ENCODE measurements at places on chromosomes 6 and 20.

DNA sequence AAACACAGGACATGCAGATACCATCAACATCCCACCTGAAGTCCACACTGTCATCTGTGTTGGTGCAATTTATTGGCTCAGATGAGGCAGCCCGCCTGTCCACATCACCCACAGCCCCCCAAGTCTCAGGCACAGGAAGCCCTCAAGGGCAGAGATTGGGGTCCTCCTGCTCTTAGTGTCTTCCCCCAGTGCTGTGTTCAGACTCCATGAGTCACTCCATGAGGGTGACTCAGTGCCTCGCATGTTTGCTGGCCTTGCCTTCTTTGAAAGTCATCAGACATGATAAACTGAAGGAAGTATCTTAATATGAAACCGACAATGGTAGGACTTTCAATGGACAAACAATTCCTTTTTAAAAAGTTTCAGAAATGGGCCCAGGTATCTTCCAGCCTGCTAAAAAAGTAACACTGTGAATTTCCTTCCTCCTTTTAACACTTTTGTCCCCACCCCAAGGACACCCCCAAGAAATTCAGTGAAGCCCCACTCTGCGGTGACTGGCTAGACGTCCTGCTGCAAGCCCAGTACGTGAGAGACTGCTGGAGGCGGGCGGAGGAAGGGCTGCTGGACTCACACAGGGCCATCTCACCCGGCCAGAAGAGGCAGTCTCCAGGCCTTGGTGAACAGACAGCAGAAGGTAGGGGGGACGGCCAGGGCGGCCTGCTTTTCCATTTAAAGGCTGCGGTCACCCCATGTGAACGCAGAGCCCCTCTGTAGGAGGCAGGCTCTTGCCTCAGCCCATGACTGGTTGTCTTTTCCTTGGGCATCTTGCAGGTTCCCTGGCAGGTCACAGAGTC is 43.0 kb upstream of the KCNK16 start:
- no peak for DNase-seq

- DNase-seq, result no peak
These were observed 41.9 kb upstream of the RNF8 start for GRCh38 chr6:37311741-37312473.

GRCh38 chr20:41575412-41575811 is 42.8 kb downstream of the CHD6 start:
- no peak for DNase-seq

DNA sequence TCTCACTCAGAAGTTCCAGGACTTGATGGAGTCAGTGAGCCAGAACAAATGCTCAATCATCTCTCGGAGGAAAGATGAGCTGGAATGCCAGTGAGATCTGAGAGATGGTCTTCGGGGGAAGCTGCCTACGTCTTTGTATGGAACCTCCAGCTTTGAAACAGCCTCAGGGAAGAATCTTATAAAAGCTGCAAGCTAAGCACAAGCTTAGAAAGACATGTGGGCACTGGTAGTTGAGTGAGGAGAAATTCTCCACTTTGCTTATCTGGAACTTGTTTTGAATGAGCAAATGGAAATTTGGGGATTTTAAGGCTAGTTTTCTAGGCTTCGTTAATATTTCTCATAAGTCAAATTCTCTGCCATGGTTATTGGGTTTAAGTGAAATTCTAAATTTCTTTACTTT is 594.4 kb downstream of the QKI start:
- no peak for DNase-seq

DNA sequence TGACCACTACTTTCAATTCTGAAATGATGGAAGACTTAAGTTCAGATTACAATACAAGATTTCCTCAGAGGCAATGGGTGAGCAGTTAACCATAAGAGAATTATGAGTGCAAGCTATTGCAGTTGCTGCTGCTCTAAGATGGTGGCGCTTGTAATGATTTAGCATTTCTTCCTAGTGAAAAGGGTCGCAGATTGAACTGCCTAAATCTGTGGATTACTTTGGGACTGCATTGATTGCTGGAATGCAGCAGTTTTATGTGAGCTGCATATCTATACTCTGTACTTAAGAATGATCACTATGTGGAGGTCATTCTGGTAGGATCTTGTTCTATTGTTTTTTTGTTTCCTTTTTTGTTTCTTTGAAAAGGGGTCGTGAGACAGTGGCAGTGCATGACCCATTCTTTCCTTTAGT is 5.3 kb downstream of the SCAF8 start:
- no peak for DNase-seq

DNA sequence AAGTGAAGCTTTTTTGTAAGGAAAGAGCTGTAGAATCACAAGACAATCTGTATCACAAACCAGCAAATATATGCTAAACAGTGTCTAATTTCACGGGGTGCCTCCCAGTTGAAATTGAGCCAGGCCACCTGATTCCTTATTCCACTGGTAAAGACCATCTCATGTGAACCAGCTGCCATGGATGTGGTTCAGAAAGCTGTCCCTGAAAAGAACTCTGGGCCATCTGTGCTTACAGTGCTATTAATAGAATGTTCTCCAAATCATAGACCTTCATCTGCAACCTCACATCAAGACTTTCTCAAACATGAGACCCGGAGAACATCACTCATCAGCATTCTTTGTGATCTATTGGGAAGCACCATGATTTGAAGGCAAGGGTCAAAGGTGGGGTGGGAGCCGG is 89.7 kb downstream of the FBXO5 start:
- no peak for DNase-seq

DNA sequence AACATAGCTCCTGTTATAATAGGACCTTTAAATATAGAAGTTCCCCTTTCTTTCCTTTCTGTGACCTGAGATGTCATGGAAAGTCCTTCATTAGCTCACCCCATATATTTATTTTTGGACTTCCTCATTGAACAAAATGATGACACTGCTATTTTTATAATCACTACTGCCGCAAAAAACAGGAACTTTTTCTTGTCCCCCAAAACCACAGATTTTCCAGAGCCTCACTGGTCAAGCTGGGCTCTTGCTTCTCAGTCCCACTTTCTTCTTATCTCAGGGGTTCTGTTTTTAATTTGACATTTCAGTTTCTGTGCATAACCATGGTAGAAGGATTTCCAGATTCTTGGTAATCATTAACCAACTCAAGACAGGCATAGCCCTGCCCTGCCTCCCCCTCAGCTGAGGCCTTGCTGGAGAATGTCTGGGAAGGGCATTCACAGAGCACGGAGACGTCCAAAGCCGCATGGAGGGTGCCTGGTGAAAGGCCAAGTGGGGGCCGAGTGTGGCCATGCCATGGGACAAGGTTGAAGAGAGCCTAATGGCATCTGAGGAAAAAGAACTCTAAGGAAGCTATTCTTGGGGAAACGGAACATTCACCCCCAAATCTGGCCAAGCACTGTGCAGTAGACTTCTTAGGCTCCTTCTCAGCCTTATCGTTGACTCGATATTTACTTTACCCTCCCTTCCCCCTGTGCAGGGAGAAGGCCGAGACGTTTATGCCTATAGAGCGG is 73.7 kb downstream of the EDN1 start:
- DNase-seq, result no peak

DNA sequence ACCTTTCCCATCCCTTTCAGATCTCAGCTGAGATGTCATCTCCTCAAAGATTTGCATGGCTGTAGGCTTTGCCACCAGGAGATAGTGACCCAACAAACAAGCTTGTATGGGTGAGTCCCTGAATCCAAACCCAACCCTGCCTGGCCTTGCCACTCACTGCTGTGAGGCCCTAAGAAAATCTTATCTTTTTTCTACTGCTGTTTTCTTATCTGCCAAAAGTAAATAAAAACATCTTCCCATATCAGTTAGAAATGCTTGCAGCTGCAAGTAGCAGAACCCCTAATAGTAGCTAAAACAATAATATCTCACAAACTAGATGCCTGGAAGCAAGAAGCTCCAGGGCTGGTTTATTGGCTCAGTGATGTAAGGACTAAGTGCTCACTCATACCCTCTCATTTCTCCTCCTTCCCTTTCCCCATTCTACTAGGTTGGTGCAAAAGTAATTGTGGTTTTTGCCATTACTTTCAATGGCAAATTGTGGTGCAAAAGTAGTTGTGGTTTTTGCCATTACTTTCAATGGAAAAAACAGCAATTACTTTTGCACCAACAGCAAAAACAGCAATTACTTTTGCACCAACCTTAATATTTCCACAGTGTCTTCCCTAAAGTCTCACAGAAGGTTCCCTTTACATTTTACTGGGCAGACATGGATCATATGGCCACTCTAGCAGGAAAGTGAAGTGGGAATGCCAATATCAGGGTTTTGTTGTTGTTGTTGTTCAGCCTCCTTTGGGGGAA is 56.7 kb upstream of the PSMF1 start:
- DNase-seq, result no peak

DNA sequence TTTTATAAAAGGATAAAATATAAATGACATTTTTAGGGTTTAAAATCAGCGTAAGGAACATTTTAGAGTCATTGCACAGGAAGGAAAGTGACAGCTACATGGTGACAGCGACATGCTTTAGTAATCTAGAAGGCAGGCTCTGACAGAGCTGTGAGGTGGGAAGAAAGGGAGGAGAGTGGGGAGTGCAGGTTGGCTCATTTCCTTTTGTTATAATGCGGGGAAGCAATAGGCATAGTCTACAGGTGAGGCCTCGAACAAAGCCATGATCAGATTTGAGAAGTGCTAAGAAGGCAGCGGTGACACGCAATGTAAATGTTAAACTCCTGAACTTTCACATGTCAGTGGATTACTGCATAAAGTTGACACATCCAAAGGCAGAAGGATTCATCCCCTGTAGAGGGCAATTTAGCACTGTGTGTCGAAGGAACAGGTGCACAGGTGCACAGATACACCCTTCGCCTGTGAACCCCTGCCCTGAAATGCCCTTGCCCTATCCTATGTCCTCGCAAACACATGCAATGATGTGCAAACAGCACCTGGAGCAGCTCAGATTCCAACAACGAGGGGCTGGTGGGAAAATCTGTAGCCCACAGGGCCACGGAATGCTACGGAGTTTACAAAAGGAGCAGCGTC is 32.4 kb upstream of the SMOC2 start:
- no peak for DNase-seq

- DNase-seq, result no peak
These were observed 256.7 kb downstream of the ZNF217 start for GRCh38 chr20:53336892-53337291.

DNA sequence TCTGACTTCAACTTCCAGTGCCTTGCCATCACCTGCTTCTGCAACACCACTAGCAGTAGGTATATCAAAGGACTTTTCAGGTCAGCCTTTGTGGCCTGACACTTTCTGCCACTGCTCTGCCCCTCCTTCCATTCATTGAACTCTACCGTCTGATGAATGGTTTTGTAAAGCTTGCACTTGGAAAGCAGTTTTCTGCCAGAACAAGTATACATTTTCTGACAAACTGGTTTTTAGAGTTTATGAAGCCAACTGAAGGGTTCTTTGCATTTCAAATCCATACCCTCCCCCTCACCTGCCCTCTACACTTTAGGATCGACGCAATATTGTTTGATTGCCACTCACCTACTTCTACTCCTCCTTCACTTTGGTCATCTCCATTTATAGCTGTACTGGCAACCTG is 603.1 kb downstream of the HACE1 start:
- DNase-seq, result no peak

GRCh38 chr6:149111556-149112115 is 205.9 kb upstream of the TAB2 start:
- no peak for DNase-seq

DNA sequence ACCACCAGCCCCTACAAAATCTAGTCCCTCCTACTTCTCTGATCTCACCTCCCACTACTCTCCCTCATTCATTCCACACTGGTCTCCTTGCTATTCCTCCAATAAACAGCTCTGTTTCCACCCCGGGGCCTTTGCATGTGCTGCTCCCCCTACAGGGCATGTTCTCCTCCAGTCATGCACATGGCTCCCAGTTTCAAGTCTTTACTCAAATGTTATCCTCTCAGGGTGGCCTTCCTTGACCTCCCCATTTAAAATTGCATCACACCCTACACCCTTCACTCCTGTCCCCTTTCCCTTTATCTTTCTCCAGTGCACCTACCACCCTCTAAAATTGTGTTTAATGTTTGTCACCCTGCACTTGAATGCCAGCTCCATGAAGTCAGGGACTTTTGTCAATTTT is 174.5 kb downstream of the MRPL14 start:
- DNase-seq, result no peak

DNA sequence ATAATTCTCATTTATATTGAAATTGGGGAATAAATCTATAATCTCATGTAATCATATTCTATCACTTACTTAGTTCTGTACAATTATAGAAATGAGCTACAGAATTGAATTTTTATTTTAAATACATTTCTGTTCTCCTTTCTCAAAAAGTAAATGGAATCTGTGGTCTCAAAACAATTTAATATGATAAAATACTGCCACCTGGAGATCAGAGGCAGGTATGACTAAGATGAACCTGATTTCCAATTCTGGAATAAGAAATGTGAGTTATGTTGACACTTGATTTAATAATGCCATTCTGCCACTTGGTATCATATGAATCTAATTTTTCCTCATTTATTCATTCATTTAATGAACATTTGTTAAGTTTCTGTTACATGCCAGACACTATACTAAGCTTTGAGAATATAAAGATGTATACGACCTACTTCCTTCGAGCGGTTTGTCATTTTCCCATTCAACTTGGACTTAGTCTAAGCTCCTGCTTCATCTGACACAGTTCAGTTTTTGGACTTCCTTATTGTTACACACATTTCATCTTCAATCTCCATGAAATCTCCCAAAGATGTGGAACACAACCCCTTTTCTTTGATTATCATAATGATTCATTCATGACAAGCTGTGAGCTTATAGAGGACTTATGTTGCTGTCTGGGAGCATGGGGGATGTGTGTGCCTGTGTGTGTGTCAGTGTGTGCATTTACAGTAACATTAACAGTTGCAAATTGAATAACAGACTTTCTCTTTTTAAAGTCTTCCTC is 7.5 kb upstream of the CCDC28A start:
- peak; percentile 42 for DNase-seq

DNA sequence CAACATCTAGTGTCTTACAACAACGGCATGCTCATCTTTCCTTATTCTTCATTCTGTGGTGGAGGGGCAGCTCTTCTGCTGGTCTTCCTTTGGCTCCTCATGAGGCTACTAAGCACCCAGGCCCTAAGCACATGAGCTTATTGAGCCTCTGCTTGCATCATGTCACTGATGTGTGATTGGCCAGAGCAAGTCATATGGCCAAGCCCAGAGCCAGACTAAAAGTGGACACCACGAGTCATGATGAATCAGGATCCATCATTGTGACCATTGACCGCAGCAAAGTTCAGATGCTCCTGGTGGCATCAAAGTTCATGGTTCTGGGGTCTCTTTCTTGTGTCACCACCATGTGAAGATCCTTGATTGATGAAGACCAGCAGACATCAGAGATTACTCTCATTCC is 192.0 kb upstream of the FOXA2 start:
- DNase-seq, result no peak

DNA sequence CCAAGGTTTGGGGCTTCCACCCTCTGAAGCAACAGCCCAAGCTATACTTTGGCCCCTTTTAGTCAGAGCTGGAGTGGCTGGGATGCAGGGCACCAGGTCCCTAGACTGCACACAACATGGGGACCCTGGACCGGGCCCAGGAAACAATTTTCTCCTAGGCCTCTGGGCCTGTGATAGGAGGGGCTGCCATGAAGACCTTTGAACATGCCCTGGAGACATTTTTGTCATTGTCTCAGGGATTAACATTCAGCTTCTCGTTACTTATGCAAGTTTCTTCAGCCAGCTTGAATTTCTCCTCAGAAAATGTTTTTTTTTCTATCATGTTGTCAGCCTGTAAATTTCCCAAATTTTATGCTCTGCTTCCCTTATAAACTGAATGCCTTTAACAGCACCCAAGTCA is 82.3 kb downstream of the LRRC1 start:
- no peak for DNase-seq

Data from naive thymus-derived CD8-positive, alpha-beta T cell (primary cell).